ENCODE measurements at places on chromosomes 11 and 22. TPM values are rescaled to one million over a fixed set of nuclear protein-coding genes. Genes with fewer than 3 reads are reported as not detected.

DNA sequence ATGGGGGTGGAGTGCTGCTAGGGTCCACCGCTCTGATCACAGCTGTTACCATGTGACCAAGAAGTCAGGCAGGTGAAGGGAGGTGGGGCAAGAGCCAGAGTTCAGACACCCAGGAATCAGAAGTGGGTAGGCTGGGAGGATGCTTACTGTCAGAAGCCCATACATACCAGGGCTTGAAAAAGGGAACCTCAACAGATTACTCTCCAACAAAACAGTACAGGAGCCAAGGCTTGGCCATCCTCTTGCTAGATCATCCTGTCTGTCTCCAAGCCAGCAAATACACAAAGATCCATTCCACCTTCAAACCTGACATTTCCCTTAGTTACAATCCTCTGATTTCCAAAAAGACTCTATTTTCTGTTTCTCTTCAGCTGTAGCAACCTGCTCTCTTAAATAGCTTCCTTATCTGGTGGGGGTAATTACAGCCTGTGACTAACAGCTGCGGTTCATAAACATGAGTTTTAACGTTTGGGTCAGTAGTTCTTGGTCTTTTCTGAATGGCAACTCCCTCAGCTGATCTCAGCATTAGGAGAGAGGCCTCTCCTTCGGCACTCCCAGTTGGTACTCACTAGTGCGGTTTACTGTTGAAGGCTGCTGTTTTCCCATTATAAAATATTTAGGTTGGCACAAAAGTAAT, 31.1 kb upstream of the WT1 start:
- no peak for DNase-seq
- H3K4me1 ChIP-seq: no peaks in the 10 kb centered on the region
- no peaks in the 10 kb centered on the region for H3K36me3 ChIP-seq
- H3K27ac ChIP-seq: no peak overlapping the region
- H3K4me3 ChIP-seq: no peak overlapping the region

DNA sequence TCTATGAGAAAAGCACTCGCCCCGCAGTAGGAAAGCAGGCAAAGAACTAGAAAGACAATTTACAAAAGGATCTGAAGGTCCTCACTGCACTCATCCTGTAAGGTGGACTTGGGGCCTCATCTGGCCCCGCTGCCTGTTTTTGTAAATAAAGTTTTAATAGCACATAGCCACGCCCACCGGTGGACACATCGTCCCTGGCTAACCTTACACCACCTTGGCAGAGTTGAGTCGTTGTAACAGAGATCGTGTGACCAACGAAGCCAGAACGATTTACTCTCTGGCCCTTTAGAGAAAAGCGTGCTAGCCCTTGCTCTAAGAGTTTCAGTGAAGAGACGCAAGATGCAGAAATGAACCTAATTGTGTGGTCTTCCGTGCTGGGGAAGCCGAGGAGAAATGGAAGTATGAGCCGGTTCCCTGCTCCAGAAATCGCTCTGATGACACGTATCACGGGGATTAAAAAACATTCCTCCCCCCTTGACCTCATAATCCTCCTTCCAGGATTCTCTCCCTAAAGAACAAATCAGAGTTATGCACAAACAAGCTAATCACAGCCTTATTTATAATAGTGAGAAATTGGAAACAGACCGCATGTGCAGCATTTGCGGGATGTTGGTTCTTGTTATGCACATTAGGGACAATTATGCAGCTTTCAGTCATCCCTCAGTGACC, 80.1 kb downstream of the CDKN1C start:
- no peaks in the 10 kb centered on the region for H3K27me3 ChIP-seq

DNA sequence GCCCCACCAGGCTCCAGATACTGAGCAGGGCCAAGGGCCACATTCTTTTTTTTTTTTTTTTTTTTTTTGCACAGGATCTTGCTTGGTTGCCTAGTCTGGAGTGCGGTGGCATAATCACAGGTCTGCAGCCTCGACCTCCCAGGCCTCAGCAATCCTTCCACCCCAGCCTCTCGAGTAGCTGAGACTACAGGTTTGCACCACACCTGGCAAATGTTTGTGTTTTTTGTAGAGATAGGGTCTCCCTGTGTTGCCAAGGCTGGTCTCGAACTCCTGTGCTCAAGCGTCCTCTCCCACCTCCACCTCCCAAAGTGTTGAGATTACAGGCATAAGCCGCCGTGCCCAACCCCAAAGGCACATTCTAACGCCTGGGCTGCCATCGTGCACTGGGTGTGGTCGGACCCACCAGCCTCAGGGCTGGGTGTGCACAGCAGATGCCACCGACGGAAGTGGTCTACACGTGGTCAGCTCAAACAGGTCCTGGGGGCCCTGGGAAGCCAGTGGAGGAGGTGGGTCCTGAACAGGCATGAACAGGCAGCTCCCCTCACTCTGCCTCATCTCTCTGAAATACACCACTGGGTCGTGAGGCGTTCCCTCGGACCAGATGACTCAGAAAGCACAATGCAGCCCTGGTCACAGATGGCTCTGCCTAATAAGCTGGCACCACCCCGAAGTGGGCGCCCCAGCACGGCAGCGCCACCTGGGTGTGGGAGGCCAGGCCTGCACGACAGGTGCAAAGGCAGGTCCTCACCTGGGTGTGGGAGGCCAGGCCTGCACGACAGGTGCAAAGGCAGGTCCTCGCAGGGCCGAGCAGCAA, 5.1 kb upstream of the B4GALNT4 start:
- no peaks in the 10 kb centered on the region for H3K36me3 ChIP-seq
- H3K27me3 ChIP-seq: peaks cover 32% of the 10 kb centered on the region
- peak; percentile 79 for DNase-seq

- H3K27me3 ChIP-seq: no peaks in the 10 kb centered on the region
- H3K36me3 ChIP-seq: no peaks in the 10 kb centered on the region
- H3K4me3 ChIP-seq: no peak overlapping the region
These were observed 690.3 kb downstream of the FAM181B start for GRCh38 chr11:82043316-82043715.

DNA sequence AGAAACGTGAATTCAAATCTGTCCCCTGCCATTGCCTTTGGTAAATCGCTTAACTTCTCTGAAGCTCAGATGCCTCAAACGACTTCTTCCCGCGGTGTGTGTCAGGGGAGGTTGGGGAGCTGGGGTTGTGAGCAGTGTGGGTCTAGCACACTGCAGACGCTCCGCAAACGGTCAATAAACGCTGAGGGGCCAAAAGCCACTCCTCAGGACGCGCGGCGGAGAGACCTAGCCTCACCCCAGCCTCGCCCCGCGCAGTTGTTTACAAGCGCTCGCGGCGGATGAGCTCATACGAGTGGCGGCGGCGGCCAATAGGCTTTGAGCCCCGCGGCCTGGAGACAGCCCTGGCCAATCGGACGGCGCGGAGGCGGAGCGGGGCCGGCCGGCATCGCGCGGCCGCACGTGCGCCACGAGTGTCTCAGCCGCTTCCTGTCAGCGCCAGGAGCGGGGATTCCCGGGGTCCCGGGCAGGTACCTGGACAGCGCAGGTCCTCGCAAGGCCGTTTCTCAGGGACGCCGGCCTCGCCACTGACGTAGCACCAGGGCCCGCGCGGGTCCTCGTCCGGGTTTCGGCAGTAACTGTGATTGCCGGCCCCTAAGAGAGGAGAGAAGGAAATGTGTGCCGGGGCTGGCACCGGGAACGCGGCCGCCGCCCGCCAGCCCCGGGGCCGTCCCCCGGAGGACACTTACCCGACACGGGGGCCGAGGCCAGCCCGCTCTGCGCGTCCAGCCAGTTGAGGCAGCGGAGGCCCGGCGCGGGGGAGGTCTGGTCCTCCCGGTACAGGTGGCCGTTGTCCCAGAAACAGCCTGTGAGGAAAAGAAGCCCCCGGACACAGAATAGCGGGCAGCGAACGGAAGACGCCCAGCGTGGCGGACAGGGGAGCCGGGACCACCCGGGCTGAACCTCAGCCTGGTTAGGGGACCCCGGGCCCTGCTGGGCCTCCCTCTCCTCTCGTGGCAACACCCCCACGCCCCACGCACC, 1.5 kb downstream of the PIK3IP1 start:
- H3K36me3 ChIP-seq: no peaks in the 10 kb centered on the region
- H3K4me1 ChIP-seq: peaks cover 15% of the 10 kb centered on the region
- DNase-seq: peak; percentile 97
- H3K27me3 ChIP-seq: no peaks in the 10 kb centered on the region

GRCh38 chr11:18320617-18321016, 1.3 kb downstream of the HPS5 start:
- no peaks in the 10 kb centered on the region for H3K36me3 ChIP-seq
- no peak overlapping the region for H3K27ac ChIP-seq
- H3K4me1 ChIP-seq: no peaks in the 10 kb centered on the region
- no peak for DNase-seq

GRCh38 chr22:40396882-40397281, 26.5 kb downstream of the SGSM3 start:
- H3K27ac ChIP-seq: peak overlapping the region; percentile 92
- DNase-seq: peak; percentile 76
- H3K36me3 ChIP-seq: no peaks in the 10 kb centered on the region
- H3K4me1 ChIP-seq: peaks cover 11% of the 10 kb centered on the region
- H3K27me3 ChIP-seq: no peaks in the 10 kb centered on the region

DNA sequence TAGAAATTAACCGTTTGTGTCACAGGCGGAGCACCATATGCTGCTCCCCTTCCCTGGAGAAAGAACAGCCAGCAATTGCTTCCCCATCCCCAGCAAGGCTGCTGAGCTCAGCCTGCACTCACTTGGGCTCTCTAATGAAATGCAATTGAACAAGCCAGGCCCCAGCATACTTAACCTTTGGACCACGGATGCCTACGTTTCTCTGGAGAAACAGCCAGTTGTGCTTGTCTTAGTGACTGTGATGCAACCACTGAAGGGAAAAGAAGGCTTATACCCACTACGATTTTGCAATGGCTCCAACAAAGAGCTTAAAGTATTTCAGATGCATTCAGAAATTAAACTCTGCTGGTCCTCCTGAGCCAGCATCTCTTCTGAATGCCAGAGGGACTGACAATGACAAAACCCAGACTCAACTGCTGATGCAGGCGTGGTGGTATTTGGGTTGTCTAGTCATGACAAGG, 51.3 kb upstream of the SESN3 start:
- DNase-seq: no peak
- no peaks in the 10 kb centered on the region for H3K27me3 ChIP-seq
- no peaks in the 10 kb centered on the region for H3K4me1 ChIP-seq
- no peak overlapping the region for H3K27ac ChIP-seq

DNA sequence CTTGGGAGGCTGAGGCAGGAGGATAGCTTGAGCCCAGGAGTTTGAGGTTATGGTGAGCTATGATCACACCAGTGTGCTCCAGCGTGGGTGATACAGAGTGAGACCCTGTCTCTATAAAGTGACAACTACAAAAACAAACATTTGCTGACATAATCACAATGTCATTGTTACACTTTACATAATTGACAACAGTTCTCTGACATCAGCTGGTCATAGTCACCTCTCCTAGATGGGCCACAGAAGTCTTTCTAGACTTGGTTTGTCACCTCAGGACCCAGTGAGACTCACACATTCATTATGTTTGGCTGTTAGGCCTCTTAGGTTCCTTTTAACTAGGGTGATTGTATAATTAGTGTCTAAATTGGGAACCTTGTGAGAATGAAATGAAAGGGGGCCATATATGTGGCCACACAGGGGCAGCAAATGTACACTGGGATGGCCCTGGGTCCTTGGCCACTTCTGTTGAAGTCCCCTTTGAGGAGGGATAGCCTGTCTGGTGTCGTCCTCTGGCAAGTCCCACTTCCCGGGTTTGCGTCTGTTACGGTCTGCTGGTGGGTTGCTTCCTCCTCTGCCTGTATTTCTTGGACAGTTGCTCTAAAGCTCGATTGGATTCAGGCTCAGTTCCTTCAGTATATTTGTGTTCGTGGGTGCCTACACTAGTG, 5.8 kb upstream of the PPIL2 start:
- H3K4me1 ChIP-seq: no peaks in the 10 kb centered on the region
- no peak overlapping the region for H3K4me3 ChIP-seq
- no peak for DNase-seq
- H3K36me3 ChIP-seq: no peaks in the 10 kb centered on the region
- no peak overlapping the region for H3K27ac ChIP-seq

- H3K4me1 ChIP-seq: no peaks in the 10 kb centered on the region
- H3K4me3 ChIP-seq: no peak overlapping the region
- DNase-seq: no peak
- H3K36me3 ChIP-seq: no peaks in the 10 kb centered on the region
These were observed 26.1 kb downstream of the GLYATL1 start for GRCh38 chr11:58965246-58965985.

- no peak overlapping the region for H3K4me3 ChIP-seq
- no peak for DNase-seq
- no peak overlapping the region for H3K27ac ChIP-seq
- H3K36me3 ChIP-seq: no peaks in the 10 kb centered on the region
- H3K27me3 ChIP-seq: no peaks in the 10 kb centered on the region
These were observed 14.1 kb upstream of the FZD4 start for GRCh38 chr11:86969258-86969657.

GRCh38 chr11:37712251-37712650, 1114.2 kb upstream of the RAG2 start:
- no peak overlapping the region for H3K27ac ChIP-seq
- no peak for DNase-seq
- no peak overlapping the region for H3K4me3 ChIP-seq
- H3K36me3 ChIP-seq: no peaks in the 10 kb centered on the region
- no peaks in the 10 kb centered on the region for H3K27me3 ChIP-seq

DNA sequence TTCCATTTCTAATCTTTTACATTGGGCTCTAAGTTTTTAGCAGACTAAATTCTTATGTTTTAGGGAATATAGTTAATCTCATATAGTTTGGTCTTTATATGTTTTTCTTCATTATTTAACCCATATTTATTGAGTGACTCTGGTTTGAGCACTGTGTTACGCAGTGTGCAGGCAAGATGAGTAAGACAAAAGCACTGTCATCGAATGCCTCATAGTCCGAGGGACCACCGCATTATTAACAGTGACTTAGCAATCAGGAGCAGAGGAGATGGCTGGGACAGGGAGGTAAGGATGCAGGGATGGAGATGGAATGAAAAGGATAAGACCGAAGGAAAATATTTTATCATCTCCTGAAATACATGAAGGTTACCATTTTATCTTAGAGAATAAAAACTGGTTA, 65.2 kb upstream of the CTSC start:
- H3K36me3 ChIP-seq: no peaks in the 10 kb centered on the region
- DNase-seq: no peak
- no peaks in the 10 kb centered on the region for H3K4me1 ChIP-seq

Gene IGSF9B
- total RNA-seq: 4.5 TPM

Gene LGR4
- 34.2 TPM for total RNA-seq

Gene LRRC74B
- total RNA-seq: not detected

Gene EHF
- total RNA-seq: 0.16 TPM

Gene SYT8
- total RNA-seq: not detected

Gene ACRV1
- total RNA-seq: not detected

Gene LINC01488
- not detected for total RNA-seq

Gene ANAPC15
- total RNA-seq: 22.4 TPM

Gene ZNF280B
- 0.44 TPM for total RNA-seq

Gene MRPL23
- total RNA-seq: 109 TPM

Gene VPS11
- total RNA-seq: 46.6 TPM

Gene ST3GAL4
- 36.2 TPM for total RNA-seq

Gene PIH1D2
- 3.3 TPM for total RNA-seq
